ENCODE measurements at places on chromosomes 2 and 18. TPM values are rescaled to one million over a fixed set of nuclear protein-coding genes. Genes with fewer than 3 reads are reported as not detected.

DNA sequence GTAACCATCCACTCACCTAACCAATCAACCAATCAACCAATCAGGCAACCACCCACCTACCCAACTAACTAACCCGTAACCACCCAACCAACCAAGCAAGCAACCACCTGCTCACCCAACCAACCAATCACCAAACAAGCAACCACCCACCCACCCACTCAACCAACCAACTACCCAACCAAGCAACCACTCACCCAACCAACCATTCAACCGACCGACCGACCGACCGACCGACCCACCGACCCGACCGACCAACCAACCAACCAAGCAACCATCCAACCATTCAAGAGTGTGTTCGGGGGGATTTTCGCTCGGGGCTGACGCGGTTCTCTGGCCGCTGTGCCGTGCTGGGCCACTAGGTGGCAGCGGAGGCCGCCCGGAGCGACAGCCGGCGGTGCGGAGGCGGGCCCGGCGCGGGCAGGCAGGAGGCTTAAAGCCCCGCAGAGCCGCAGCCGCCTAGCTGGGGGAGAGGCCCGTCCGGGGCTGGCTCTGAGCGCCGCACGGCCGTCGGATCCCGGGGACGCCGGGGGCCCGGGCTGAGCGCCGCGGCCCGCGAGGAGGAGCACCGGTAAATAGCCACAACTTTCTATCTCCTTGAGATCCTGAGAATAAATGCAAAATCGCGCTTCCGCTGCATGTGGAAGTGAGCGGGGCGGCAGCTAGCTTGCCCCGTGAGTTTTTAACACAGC is at the start of gene MC5R:
MC5R (plus strand) TSS at position 443 of the 689 bp plus-strand sequence. CDS start 1,617 bp downstream, outside the sequence.
- peak within 1 kb of the TSS; percentile 21 for H3K4me3 ChIP-seq
- H3K27ac ChIP-seq = no peak within 1 kb of the TSS
- no peaks in the 10 kb centered on the region for H3K4me1 ChIP-seq
- H3K36me3 ChIP-seq = no peaks in the 10 kb centered on the region
- DNase-seq = peak; percentile 61

DNA sequence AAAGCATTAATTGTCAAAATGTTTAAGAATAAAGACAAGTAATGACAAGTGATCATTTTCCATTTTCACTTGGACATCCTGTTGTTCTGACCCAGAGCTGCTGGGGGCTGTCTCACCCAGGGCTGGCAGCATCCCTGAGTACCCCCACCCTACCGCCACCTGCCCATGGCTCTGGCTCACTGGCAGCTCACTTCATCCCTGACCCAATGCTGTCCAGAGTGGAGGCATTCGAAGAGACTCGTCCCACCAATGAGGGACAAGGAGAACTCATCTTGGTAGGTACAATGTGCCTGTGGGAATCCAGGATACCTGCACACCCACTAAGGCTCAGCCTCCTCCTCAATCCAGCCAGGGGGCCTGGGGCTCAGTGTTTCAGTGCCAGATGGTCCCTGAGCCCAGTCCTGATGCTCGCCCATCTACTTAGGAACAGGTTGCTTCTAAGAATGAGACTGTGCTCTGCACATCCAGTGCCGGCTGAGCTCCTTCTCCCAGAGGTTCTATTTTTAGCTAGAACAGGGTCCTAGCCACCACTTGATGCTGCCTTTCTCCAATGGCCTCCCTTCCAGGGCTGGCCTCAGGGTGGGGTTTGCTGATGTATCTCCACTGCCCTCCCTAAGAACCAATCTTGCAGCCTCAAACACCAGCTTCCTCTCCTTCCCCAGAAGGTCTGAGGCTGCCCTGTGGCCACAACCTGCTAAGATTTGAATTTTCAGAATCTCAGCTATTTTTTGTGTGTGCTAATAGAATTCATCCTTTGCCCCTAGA is 53.7 kb downstream of the ADD2 start:
- H3K4me3 ChIP-seq = no peak overlapping the region
- H3K27ac ChIP-seq = no peak overlapping the region
- no peaks in the 10 kb centered on the region for H3K36me3 ChIP-seq

DNA sequence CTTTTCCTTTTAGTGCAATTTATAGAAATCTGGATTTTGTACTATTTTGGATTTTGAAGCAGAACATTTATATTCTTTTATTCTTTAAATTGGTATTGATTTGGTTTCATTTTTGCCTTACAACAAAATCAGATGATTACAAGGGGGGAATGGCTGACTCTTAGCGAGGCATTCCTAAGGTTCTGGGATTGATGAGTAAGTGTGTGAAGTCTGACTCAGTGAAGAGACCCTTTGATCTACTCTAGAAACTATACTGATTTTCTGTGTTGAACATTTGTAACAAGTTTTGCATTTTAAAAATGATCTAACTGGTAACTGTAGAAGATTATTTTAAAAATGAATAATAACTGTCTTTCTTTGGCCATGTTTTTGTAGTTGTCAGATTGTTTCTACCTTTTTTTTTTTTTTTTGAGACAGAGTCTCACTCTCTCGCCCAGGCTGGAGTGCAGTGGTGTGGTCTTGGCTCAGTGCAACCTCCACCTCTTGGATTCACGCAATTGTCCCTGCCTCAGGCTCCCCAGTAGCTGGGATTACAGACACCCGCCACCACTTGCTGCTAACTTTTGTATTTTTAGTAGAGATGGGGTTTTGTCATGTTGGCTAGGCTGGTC is 48.7 kb downstream of the TTC39C start:
- H3K4me1 ChIP-seq = no peaks in the 10 kb centered on the region
- H3K4me3 ChIP-seq = no peak overlapping the region
- H3K36me3 ChIP-seq = no peaks in the 10 kb centered on the region

DNA sequence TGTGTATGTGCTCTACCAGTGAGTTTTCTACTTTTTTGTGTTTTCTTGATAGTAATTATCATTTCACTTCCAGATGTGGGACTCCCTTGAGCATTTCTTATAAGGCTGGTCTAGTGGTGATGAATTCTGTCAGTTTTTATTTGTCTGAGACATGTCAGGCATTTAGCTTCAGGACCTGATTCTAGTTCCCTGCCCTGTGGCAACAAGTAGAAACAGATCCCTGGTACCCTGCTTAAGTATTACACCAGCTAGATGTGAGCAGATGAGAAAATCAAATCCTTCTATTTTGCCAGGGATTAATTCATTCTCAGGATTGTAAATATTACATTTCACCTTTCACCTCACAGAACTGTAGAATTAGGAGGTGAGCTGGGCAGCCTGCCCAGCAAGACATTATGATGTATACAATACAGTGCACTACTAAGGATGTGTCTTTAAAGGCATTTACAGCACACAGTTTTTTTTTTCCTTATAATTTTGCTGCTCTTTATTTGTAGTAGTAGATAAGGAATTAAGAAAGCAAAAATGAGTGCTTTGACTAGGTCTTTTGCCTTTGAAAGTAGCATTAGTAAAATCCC is 35.1 kb downstream of the GALM start:
- no peak overlapping the region for H3K4me3 ChIP-seq
- no peak for DNase-seq
- peaks cover 5% of the 10 kb centered on the region for H3K36me3 ChIP-seq
- H3K27ac ChIP-seq = peak overlapping the region; percentile 5
- H3K27me3 ChIP-seq = no peaks in the 10 kb centered on the region
- H3K4me1 ChIP-seq = peaks cover 12% of the 10 kb centered on the region

DNA sequence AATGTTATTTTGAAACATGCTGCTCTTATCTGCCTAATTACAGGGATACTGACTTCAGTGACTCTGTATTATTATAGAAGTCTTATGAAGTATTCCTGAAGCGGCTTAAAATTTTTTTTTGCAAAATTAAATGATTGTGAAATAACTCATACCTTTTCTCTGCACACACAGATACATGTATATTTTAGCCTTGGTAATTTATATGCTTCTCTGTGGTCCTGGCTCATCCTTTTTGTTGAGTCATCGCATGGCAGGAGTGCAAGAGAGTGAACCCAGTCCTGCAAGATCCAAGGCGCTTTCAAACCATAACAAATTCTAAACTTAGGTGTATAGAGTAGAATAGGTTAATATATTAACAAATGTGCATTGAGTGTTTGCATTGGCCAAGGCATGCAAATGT is 8.6 kb downstream of the CCNT2 start:
- H3K36me3 ChIP-seq = peaks cover 15% of the 10 kb centered on the region
- H3K4me3 ChIP-seq = no peak overlapping the region
- no peaks in the 10 kb centered on the region for H3K27me3 ChIP-seq
- no peaks in the 10 kb centered on the region for H3K4me1 ChIP-seq
- H3K27ac ChIP-seq = no peak overlapping the region

DNA sequence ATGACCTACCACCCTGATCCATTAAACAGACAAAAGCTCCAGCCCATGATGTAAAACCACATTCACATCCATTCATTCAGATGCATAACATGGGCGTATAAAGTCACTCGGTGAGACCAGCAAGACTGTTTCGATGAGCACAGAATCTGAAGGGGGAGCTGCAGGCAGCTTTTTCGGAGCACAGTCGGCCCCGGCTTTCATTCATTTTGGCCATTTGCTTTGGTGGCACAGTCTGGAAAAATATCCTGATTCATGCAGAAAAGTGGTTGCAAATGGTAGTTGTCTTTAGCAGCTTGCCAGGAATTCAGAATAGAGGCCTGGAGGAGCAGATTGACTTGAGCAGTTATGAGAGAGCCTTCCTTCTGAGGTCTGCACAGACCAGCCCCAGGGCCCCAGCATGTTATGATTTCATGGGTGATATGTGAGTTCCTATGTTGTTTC is 11.2 kb downstream of the ARID5A start:
- H3K27me3 ChIP-seq = no peaks in the 10 kb centered on the region
- H3K27ac ChIP-seq = no peak overlapping the region

- no peaks in the 10 kb centered on the region for H3K27me3 ChIP-seq
- no peaks in the 10 kb centered on the region for H3K36me3 ChIP-seq
- H3K4me3 ChIP-seq = no peak overlapping the region
- no peak overlapping the region for H3K27ac ChIP-seq
Measured at GRCh38 chr2:48551548-48551947, 21.6 kb downstream of the STON1 start.

The PHOSPHO2 gene
- 18.1 TPM for polyA plus RNA-seq
